SJSA1 (cell line): ENCODE measurements at places on chromosomes 3 and 15. TPM values are rescaled to one million over a fixed set of nuclear protein-coding genes. Genes with fewer than 3 reads are reported as not detected.

- no peak for DNase-seq
Measured at GRCh38 chr3:81908561-81908960, 147.1 kb upstream of the GBE1 start.

ACVR2B gene
- 1.1 and 2.2 TPM in 2 replicates for total RNA-seq

DNA sequence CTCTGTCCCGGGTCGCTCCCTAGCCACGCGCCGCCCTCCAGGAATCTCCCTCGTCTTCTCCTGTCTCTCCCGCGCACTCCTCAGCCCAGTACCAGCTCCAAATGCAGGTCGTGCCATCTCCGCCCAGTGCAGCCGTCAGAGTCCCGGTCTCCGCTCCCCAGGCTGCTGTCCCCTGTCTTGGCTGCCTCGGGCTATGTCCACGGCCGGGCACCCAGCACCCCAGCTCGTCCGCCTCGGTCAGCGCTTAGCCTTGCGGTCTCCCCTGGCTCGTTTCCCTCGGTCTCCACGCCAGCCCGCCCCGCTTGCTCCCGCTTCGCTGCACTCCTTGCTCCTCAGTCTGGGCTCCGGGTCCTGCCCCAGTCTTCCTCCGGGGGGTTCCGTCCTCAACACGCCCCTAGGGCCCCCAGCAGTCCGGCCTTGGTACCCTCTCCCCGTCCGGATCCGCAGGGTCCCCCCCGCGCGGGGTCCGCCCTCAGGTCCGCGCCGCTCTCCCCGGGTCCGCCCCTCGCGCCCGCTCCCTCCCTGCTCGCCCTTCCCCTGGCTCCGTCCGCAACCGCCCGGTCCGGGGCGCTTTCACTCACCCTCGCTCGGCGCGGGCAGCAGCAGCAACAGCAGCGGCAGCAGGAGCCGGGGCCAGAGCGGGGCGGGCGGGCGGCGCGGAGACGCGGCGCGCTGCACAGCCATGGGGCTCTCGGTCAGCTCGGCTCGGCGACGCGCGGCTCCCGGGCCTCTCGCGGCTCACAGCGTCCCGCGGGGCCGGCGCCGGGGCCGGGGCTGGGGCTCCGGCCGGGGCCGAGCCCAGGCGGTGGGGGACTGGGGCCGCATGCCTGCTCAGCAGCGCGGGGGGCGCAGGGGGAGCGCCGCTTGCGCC, 462 bp downstream of the IGDCC3 start:
- peak; percentile 21 for DNase-seq

- no peak for DNase-seq
Measured at GRCh38 chr3:76096836-76097588, 311.7 kb upstream of the ZNF717 start.

GRCh38 chr15:70478251-70478990, 284.9 kb downstream of the UACA start:
- no peak for DNase-seq

DNA sequence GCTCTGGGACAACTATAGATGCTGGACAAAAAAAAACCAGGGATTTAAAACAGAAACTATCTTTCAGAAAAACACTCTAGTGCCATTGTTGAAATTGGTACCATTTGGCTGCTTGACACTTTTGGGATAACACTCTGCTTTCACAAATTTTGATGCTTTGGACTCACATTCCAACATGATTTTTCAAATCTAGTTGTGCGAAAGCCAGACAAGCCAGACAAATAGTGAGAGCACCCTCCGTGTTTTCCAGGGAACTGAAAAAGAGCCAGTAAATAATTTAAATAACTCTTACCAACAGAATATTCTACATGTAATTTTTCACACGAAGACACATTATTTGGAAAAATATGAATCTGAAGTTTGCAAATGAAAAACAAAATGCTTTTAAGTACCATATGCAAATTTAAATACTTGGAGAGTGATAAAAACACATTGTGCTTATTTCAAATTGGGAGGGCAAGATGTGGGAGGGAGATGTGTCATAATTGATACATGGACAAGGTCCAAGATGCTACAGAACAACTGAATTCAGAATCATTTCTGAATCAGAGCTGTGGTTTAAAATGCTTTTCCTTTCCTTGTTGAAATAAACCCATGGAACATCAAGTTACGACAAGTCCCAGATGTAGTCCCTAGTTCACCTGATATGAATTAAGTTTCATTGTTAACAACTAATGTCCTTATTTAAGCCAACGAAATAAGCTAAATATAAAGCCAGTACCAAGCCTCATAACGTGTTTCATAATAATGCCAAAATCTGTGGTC, 144.2 kb upstream of the SOX2 start:
- no peak for DNase-seq

HLTF gene
- total RNA-seq, result 68.2 and 70.5 TPM in 2 replicates

GRCh38 chr3:184565421-184566211, 4.0 kb downstream of the EPHB3 start:
- DNase-seq, result peak; percentile 58

NIT2 gene
- 32.5 and 34.2 TPM in 2 replicates for total RNA-seq

PLSCR2 gene
- not detected in 2 replicates for total RNA-seq

CP gene
- 1.7 TPM in 1 of 2 replicates, not detected in the other for total RNA-seq

APOD gene
- not detected in 2 replicates for total RNA-seq

GRCh38 chr3:100090669-100091005, 23.7 kb downstream of the FILIP1L start:
- DNase-seq, result no peak

DNA sequence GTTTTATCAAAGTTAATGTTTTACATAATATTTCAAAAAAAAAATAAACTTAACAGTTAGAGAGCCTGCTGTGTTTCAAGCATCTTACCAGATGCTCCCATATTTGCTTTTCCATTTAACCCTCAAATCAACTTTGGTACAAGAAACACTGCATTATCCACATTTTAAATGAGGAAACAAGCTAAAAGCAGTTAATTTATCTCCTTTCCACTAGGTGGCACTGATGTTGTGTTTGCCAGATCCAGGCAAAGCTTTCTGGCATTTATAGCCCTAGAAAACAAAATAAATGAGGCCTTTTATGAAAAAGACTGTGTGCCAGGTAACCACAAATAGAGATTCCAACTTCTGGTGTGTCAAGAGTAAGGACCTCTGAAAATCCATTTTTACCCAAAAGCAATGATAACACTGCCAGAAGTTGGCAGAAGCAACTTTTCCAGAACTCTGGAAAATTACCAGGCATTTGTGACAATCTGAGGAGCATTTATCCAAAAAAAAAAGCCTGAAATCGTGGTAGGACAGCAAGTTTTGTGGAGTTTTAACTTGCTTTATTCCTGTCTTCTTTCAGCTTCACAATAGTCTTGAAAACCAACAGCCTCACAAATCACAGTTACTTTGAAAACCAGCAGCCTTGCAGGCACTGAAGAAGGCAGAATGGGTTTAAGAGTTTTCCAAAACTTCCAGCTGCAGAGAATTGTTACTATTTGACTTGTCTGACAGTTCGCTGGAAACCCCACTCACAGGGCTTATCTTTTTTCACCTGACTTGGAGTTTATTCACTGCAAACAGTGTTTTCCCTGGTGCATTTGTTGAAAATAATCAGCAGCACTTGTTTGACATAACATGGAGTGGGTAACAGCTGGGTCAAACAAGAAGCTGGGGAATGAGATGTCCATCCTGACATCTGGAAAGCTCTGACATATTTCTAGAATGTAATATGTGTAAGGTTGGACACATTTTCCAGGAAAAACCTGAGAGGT, 9.2 kb downstream of the FAM162A start:
- peak; percentile 14 for DNase-seq

KBTBD8 gene
- total RNA-seq, result 1.5 and 3.9 TPM in 2 replicates
